ENCODE measurements at places on chromosomes 3 and 15.

DNA sequence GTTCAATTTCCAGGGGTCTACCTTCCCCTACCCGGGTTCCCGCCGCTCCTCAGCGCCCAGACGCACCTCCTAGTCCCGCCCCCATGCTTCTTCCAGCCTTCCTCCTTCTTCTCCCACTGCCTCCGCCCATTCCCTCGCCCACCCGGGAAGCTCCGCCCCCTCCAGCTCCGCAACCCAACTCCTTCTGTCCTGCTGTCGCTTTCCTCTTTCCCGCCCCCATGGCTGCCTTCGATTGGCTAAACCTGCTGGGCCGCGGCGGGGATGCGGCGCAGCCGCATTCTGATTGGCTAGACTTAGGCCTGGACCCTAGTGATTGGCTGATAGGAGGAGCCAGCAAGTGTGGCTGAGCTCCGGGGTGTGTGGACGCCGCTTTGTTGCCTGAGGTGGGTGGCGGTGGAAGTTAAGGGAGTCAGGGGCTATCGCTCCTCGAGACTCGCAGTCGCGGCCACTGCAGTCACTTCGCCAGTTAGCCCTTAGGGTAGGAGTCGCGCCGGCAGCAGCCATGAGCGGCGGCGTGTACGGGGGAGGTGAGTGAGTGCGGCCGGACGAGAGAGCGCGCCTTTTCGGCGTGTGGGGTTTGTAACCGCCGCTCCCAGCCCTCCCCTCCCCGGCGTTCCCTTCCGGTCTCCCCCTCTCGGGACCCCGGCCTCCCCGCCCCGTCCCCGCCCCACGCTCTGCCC, at the start of gene ACTL6A:
Gene ACTL6A (plus strand): TSS at position 336 of the 680 bp plus-strand sequence. CDS start 167 bp downstream, at position 503.
- DNase-seq, result peak; percentile 100

DNA sequence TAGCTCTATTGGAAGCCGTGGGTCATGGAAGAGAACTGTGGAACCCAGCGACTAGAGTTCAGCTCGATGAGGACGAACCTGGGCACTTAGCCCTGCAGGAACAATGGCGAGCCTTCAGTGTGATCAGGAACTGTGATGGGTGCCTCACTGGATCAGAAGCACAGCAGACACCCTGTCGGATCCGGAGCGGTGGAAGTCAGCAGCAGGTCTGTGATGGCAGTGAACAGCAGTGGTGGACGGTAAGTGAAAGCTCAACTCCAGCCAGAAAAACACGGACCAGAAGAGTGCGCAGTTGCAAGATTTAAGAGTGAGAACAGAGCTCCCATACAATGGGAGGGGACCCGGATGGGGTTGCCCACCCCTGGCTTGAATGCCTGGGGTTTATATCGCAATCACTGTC, 282.2 kb downstream of the NSUN3 start:
- DNase-seq, result no peak

DNA sequence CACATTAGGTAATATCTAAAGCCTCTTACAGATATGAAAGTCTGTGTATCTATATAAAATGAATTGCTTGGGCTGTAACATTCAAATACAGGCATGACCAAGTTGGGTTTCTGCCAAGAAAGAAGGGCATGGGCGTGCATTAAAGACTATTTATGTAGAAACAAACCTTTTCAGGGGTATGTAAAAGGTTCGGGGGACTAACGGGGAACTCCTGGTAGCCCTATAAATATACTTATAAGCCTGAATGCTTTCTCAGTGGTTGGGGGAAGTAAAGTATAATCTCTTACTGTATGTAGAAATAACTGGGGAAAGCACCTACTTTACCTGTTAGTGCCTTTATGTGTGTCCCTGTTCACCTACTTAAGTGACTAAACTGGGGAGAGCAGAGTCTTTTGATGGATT, 154.5 kb upstream of the TBL1XR1 start:
- DNase-seq, result no peak

DNA sequence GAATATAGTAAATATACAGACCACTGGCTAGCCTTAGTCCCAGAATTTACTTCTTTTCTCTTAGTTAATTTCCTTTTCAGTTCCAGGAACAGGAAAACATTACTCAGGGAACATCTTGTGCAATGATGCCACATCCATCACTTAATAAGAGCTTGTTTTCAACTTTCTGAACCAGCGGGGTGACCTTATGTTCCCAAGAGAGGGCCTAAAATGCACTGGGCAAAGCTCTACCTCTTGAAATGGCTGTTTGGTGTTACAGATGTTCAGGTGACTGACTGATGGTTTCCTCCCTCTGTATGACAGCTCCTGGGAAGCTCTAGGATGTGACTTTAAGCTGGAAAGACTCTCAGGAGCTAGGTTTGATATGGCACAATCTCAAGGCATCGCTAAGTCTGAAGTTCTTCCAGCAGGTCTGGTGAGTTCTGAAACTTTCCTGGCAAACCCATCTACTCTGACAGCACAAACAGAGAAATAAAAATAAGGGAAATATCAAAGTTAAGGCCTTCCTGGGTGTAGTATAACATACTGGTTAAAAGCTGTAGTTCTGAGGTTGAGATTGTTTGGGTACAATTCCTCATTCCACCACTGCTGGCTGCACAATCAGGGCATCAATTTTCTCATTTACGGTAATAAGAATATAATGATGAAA, 98.6 kb downstream of the ZIC1 start:
- no peak for DNase-seq

DNA sequence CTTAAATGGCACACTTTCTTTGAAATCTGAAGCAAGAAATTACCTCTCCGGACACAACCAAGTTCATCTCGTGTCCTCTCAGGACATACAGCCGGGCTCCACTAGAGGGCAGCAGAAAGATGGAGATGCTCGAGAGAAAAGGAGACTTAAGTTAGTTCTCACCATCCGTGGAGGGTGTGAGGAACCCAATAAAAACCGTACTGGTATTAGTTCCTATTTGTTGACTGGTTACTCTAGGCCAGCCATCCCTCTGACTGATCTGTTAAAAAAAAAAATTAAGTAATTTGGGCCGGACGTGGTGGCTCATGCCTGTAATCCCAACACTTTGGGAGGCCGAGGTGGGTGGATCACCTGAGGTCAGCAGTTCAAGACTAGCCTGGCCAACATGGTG, 7.9 kb upstream of the CYP11A1 start:
- peak; percentile 77 for DNase-seq

DNA sequence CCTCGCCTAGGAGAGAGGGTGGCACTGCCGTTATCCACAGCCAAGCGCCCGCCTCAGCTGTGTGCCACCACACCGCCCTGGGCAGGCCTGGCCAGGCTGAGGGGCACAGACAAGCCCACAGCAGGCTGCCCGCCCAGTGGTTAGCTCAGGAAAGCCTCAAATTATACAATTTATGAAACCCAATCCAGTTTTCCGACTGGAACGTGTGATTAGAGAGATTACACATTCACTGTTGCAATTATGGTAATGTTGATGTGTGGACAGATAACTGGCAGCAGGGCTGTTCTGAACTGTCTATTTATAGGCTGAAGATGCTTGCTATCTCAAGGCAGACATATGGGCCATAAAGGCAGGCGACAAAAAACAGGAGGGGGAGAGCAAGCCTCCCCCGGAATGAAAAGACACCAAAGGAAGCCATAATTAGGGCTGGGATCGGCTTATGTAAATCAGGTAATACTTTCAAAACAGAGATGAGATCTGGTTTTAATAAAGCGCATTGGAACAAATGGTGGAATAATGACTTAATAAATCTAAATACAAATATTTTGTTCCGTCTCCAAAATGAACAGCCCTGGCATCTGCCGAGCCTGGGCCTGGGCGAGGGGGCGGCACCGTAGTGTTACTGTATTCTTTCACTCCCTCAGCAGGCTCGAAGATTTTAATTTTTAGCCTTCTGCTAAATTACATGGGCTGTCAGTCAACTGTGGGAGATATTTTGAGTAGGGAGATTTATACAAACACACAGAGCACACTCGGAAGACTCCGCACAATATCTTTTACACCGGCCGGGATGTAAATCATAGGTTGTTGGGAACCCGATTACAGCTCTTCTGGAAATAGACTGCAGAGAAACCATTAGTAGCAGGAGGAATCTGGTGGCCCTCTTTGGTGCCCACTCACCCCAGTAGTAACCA, 103.1 kb upstream of the TLE3 start:
- no peak for DNase-seq

DNA sequence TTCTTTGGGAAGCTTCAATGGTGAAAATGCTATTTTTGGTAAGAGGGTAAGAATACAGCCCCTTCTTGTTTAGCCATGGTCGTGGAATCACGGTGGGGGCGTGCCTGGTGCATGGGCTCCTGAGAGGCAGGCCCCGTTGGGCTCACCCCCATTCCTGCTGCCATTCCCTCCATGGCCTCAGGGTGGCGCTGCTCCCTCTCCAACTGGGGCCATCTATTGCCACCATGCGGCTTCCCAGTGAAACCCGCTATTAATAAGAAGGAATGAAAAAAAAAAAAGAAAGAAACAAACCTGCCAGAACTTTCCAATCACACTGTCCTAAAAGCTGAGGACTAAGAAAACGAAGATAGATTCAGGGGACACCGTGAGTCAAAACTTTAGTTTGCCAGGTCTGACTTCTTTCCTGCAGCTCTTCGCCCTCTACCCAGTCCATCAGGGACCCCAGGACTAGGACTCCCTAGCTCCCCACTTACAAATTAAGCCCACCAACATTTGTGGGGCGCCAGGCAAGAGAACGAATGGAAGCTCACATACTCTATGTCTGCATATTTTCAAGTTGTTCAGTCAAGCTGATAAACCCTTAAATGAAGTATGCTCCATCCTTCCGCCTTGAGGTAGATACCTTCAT, 30.6 kb upstream of the ABHD2 start:
- peak; percentile 83 for DNase-seq

- DNase-seq, result peak; percentile 36
Measured at GRCh38 chr3:194203482-194204041, 67.6 kb downstream of the HES1 start.

DNA sequence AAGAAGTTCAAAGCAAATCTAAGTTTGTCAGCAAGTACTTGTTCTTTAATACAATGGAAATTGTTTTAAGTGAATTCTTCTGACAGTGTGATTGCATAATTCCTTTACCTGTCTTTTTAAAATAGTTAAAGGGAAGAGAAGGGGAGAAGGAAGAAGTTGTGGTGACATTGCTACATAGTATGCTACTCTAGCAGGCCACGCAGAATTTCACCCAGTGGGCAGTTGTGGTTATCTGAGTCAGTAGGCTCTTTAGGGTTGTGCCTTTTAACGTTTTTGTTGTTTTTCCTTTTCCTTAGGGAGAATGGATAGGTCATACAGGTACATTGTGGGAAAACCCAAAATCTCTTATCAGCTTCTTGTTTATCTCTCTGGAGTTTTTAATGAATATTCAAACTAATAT, 40.4 kb downstream of the KIF15 start:
- no peak for DNase-seq

DNA sequence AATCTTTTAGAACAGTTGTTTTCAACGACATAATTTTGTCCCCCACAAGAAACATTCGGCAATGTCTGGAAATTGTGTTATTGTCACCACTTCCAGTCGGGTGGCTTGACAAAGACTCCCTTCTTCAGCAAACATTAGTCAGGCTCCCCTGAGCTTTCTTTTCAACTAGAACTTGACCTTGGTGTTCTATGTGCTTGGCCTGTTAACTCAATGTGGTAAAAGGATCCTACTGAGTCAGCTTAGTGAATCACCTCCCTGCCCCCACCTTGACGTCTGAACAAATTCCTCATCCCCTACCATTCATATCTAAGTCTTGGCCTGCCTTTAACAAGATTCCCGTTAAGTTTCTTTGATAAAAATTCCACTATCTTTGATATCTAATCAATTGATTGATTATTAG, 465.0 kb upstream of the ROBO1 start:
- no peak for DNase-seq

DNA sequence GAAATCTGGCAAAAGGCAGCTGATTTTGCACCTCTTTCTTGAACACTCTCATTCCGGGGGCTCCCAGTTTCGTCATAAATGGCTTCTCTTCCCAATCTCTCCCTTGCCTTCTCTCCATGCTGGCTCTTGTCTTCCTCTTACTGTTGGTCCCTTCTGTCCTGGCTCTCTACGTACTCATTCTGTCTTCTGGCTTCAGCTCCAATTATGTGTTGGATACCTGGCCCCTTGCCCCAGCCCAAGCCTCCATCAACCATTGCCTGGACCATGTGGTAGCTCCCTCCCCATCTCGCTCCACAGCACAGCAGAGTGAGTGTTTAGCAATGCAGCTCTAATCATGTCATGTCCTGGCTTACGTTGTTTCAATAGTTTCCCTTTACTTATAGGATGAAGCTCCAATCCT, 21.7 kb upstream of the KY start:
- no peak for DNase-seq

DNA sequence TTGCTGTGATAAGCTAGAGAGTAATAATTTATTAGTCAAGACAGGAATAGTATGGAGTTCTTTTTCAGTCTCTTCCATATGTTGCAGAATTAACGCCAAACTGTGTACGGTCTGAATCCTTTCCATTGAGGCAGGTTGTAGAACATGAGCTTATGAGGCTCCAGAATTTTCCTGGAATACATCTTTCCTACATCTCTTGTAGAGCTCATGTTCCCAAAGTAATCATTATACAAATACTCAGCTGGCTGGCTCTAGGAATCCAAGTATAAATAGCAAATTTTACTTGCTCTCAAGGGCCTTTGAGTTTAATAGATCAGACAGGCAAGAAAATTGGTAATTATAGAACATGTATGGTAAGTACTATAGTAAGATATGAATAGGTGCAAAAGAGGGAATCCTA, 419.4 kb downstream of the RBMS3 start:
- no peak for DNase-seq

DNA sequence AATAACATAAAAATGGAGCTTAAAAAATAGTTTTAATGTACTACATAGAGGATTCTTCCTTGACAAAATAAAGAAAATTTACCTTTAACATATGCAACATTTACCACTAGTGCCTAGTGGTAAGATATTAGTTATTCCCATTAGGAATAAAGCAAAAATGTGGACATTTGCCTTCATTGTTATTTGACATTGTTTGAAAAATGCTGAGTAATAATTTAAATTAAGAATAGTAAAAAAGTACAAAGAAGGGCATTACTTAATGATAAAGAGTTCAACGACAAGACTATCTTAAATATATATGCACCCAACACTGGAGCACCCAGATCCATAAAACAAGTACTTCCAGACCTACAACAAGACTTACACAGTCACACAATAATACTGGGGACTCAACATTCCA, 125.7 kb downstream of the POLR2M start:
- no peak for DNase-seq

GRCh38 chr15:58555162-58556027, 123.6 kb downstream of the LIPC start:
- DNase-seq, result peak; percentile 65

GRCh38 chr3:122988508-122988907, 39.1 kb downstream of the SEMA5B start:
- no peak for DNase-seq

DNA sequence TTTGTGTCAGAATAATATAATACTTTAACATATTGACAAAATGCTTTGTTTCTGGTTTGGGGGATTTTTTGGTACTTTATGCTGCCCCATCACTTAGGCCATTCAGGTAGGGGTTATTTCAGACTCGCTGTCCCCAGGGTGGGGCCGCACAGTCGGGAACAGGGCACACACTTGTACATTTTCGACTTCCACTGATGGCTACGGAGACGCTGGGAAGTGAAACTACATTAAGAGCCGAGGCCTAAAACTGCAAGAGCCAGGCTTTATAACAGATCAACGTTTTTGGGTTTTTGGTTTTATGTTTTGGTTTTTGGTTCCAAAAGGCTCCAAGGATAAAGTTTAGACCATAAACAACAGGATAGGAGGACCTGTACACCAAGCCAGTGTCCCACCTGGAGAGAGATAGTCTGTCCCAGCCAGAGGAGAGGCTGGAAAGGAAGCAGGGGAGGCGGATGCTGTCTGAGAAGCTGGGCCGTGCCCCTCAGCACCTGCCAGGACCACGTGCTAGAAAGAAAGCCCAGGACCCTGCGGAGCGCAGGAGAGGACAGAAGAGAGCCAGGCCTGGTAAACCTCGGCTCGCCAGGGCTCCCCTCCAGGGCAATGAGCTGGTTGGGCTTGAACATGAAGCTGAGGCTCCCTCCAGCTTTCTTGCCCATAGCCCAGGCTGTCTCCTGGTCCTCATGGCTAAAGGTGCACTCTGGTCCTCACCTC, 111.7 kb downstream of the CHSY1 start:
- DNase-seq, result no peak
